ENCODE measurements at places on chromosomes 2 and 18. TPM values are rescaled to one million over a fixed set of nuclear protein-coding genes. Genes with fewer than 3 reads are reported as not detected.

Gene RAB27B
- total RNA-seq = 1.3 TPM

Gene GALR1
- not detected for total RNA-seq

Gene ACSL3
- total RNA-seq = 189 TPM

Gene SLC38A11
- total RNA-seq = not detected

Gene CCDC148
- 0.50 TPM for total RNA-seq

Gene AKAIN1
- not detected for total RNA-seq

Gene FRZB
- total RNA-seq = 1.2 TPM

Gene DSG4
- total RNA-seq = not detected

Gene TMEM37
- 0.45 TPM for total RNA-seq

Gene PPP4R3B
- 21.6 TPM for total RNA-seq
